ENCODE measurements at places on chromosomes 7 and 10.

DNA sequence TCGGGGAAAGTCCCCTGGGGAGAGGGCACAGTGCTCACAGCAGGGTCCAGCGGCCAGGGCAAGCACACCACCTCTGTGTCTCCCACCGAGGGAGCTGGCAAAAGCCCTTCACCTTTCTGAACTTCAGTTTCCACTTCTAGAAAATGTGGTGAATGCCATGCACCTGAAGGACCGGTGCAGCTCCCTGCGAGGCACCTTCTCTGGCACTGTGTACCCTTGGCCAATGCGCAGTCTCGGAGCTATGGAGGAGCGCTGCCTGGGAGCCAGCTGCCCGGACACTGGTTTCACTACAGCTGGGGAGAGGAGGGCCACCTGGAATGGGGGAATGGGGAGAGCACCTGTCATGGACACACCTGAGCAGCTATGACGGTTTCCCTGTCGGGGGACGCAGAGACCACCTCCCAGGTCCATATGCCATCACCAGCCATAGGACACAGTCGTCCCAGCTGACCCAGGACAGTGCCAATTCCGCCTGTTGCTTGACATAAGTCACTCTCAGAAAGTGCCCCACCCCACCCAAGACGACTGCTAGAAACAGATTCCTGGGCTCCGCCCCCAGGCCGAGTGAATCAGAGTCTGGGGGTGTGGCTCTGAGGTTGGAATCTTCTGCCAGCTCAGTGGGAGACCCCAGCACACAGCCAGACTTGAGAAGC, 16.8 kb downstream of the RASGEF1A start:
- no peak for DNase-seq

DNA sequence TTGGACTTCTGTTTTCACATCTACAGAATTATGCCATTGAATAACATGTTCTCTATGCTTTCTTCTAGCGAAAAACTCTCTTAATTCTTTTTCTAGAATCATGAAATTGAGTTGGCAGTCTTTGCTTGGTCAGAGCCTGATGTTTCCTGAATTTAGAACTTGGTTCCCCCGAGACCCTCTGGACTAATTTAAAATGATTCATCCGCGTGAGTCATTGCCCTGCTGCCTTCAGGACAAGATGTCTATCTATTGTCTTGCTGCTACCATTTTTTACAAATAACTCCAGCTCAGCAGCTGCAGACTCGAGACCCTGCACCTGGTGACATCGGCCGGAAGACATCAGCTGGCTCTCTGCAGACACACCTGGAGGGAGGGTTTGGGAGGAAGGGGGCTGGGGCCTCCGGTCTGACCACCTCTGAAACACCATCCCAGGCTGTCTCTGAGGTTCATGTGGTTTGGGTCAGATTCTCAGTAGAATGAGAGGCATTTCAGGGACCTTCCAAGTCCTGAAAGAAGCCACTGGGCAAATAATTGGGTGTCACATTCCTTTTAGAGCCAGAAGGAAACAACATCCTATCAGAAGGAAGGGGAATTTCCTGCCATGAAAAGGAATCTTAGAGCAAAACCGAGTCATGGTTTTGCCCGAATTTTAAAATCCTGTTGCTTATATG, 20.9 kb upstream of the KLF6 start:
- DNase-seq = no peak

DNA sequence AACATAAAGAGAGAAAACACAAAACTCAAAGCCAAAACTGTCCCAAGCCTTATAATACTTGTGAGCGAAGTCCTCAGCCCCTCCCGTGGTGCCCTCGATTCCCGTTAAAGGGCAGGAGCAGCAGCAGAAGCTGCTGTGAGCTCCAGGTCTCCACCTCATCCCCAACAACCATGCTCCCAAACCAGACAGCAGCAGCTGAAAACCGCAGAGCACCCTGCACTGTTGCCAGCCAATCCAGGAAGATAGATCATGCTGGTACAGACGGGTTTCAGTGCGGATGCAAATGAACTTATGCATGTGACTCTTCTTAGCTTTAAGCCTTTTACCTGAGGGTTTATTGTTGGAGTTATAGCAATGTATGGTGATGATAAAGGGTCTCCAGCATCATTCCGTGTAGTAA, 97.9 kb downstream of the DNAJB6 start:
- DNase-seq = no peak

- no peak for DNase-seq
Observed at GRCh38 chr10:1461016-1461415, 276.3 kb downstream of the ADARB2 start.

DNA sequence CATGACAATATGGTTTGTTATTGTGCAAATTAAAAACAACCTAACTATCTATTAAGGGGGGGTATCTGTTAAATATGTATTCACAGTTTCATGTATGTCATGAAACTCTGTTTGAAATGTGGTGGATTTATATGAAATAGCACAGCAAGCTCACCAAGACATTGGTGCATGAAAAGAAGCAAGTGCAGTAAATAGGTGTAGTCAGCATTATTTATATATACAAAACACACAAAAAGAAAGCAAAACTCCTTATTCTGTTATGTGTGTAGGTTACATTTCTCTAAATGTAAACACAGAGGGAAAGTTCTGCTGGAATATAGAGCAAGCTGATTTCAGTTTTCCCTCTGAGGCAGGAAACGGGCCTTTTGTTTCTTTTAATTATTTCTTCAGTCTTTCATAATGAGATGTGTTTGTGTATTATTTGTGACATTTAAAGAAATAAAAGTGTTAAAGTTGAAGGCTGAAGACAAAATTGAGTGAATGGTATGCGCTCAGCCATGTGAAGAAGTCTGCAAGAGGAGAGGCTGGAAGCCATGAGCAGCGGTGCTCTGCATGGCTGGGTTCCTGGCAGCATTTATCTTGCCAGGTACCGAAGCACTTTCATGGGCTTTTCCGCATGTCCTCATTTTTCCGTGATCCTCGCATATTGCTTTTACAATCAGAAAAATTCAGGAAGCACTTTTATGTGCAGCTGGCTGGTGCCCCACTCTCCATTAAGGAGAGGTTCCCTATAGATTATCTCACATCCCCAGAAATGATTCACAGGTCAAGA, 38.5 kb downstream of the GRID1 start:
- no peak for DNase-seq

GRCh38 chr7:42406358-42406757, 169.3 kb upstream of the GLI3 start:
- DNase-seq = no peak
